Fibroblast of skin of scalp (primary cell): ENCODE measurements at places on chromosomes 4 and X.

DNA sequence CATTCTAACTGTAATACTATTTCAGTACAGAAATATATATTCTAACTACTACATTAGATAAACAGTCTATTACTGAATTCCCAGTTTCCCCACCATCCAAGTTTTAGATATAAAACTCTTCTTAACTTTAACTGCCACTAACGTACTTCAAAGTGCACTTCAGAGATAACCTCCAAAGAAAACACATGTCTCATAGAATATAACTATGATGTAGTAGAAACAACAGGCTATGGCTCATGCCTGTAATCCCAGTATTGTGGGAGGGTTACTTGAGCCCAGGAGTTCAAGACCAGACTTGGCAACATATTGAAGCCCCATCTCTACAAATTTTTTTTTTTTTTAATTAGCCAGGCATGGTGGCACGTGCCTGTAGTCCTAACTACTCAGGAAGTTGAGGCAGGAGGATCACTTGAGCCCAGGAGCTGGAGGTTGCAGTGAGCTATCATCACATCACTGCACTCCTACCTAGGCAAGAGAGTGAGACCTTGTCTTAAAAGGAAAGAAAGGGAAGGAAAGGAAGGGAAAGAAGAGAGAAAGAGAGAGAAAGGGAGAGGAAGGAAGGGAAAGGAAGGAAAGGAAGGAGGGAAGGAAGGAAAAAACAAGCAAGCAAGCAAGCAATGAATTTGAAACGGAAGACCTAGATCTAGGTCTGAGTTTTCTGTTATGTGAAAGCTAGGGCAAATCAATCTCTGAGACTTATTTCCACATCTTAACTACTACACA is 4.8 kb downstream of the HAUS3 start:
- no peak for DNase-seq

DNA sequence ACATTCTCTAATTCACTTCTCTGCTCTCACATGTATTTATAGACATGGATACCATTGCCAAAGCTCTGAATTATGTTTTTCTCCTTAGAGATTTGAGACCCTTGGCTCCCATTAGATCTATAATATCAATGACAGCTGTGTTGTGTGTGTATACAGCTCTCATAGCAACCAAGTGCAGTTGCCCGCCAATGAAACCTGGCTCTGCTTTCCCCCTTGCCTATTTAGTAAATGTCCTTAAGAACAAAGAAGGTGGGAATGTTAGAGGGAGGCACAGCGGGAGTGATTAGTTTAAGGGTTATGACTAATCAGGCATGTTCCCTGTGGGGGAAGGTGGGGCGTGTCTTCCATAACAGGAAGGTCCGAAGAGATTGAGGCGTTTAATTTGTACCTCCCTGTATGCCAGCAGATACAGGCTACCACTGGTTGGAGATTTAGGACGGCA is 100.5 kb upstream of the TBC1D9 start:
- DNase-seq: peak; percentile 52

- DNase-seq: peak; percentile 69
Observed at GRCh38 chr4:48578132-48578968, 88.3 kb downstream of the ZAR1 start.

- peak; percentile 49 for DNase-seq
Observed at GRCh38 chrX:103730147-103730795, 19.6 kb downstream of the TMEM31 start.

- DNase-seq: no peak
Observed at GRCh38 chr4:151035911-151036310, 20.8 kb upstream of the LRBA start.

DNA sequence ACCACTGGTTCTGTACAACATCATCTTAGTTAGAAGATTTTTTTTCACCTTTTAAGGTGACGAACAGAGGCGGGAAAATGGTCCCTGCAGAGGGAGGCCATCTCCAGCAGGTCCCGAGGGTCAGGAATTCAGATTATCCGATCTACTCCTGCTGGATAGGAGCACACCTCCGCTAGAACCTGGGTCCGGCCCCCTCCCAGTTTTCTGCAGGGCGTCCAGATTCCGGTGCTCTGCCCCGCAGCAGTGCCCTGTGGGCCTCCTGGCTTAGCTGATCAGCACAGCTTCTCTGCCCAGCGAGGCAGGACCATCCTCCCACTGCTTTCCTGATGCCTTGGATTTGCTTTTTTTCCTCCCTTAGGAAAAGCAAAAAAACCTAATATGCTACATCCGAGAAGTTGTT is 2.3 kb downstream of the TBL1X start:
- DNase-seq: no peak

GRCh38 chr4:1714303-1715001 is 2.3 kb upstream of the SLBP start:
- no peak for DNase-seq

GRCh38 chr4:20544645-20545044 is 155.6 kb upstream of the PACRGL start:
- peak; percentile 67 for DNase-seq

DNA sequence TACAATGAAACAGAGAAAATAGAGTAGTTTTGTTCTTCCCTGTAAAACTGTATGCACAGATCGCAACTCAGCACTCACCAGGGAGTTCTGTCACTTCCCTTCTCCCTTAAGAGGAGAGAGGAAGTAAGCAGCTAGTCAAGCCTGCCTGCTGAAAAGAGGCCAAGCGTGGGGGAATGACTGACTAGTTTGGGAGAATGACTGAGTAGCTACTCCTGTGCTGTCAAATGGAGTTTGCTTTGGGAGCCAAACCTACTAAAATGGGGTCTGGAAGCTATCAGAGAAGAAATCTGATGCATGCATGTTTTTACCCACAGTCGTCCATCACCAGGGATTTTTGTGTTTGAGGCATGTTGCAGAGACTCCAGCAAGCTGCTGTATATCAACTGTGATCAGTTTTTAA is 54.6 kb upstream of the LHFPL1 start:
- DNase-seq: peak; percentile 8
